CD8-positive, alpha-beta T cell (primary cell): ENCODE measurements at places on chromosomes 2 and 18.

GRCh38 chr2:241867776-241868420, 1.6 kb upstream of the RTP5 start:
- DNase-seq = peak; percentile 75

GRCh38 chr18:33716061-33716683, 138.2 kb downstream of the ASXL3 start:
- DNase-seq = no peak

DNA sequence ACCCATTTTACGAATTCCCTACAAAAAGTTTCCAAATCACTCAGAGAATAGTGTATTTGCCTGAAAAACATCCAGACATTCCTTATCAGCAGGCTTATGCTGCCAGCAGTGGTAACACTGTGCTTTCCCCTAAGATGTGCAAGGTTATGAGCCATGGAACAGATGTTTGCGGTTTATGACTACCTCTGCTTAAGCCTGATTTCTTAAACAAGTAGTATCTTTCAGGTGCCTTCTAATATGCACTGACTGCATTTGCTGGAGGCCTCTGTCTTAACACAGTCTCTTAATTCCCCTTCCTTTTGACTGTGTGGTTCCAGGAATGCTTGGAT, 54.8 kb downstream of the CDC42EP3 start:
- no peak for DNase-seq

DNA sequence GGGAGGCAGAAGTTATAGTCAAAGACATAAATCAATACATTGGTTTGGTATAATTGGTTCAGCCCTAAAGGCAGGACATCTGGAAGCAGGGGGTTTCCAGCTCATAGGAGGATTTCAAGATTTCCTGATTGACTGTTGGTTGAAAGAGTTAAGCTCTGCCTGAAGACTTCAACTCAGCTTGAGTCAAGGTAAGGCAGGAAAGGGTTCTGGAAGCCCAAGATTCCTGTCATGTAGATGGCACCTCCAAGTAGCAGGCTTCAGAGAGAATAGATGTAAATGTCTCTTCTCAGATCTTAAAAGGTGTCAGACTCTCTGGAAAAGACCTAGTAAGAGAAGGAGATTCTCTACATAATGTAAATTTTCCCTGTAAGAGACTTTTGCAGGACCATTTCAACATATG, 335.3 kb downstream of the RIT2 start:
- no peak for DNase-seq

GRCh38 chr18:3648200-3648599, 198.2 kb downstream of the TGIF1 start:
- no peak for DNase-seq

DNA sequence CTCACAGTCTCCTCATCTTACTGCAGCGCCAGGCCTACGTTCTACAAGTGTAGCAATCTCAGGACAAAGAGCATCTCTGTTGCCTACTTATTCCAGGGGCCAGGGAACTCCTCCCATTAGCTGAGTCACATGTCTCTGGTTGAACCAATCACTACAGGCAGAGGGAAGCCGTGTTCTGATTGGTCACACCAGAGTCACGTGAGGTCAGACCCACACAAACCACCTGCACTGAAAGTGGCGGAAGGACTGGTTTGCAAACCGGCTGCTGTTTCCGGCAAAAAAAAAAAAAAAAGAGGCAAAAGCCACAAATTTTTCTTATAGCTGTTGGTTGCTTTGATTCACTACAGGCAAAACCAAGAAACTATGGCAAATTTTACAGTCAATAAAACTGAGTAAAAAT, 21.9 kb upstream of the USP14 start:
- DNase-seq = peak; percentile 74

DNA sequence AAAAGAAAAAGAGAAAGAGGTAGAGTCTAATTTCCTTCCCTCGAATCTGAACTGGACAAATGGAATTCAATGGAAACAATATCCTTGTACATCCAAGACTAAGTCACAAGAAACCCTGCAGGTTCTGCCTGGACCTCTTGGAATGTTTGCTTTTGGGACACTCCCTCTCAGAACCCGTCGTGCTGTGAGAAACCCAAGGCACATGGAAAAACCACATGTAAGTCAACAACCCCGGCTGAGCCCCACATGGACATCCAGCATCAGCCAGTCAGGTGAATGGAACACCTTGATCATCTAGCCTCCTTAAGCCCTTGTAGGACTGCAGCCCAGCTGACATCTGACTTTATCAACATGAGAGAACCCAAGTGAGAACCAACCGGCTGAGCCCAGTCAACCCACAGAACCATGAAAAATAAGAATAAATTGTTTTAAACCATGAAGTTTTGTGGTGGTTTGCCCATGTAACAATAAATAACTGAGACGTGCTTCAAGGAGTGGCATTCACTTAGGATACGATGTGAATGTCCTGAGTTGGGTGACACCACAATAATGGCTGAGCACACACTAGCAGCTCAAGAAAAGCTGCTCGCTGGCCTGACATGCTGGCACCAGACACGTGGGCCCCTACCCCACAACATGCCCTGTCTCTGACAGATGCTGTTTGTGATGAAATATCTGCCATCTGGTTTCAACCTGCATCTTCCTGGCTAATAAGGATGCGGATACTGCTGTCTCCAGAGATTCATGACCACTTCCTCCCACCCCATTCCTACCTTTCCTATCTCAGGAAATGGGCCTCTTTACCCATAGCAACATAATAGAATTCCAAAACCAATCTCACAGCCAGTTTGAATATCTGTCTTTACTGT, 28.8 kb downstream of the PKDCC start:
- no peak for DNase-seq

- DNase-seq = no peak
These were observed 671.6 kb upstream of the ACVR2A start for GRCh38 chr2:147173189-147173581.

- no peak for DNase-seq
These were observed 95.0 kb upstream of the ZFP36L2 start for GRCh38 chr2:43321446-43321845.

- DNase-seq = no peak
These were observed 104.6 kb downstream of the CAPN13 start for GRCh38 chr2:30702694-30703093.
